Stimulated activated CD4-positive, alpha-beta T cell treated with anti-CD3 and anti-CD28 coated beads, Interleukin-4, amount 100 ng/mL, for 48 hours (primary cell): ENCODE measurements at places on chromosomes 3 and 15.

DNA sequence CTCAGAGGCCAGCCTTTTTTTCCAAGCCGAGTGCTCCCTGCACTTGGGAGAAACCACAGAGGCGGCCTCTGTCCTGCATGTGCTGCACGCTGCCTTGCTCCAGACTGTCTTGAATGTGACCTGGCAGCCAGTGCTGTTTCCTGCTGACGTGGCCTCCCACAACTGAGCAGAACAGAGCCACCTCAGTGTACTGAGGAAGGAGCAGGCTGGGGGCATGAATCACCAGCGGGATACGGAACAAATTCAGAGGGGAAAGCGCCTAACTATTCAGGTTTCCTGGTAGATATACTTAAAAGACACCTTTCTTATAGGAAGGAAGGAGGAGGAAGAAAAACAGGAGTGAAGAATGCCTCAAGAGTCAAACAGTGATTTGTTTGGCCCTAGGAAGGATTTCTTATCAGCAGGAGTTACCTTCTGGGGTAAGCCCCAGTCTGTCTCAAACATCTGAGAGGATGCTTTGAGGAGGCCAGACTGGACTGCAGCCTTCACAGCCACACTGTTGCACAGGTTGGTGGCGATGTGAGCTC is 114.0 kb downstream of the FNDC3B start:
- peak; percentile 36 for DNase-seq

- DNase-seq = no peak
Measured at GRCh38 chr3:166864473-166865467, 515.3 kb downstream of the ZBBX start.

GRCh38 chr15:40630313-40630712 is 36.3 kb downstream of the KNL1 start:
- DNase-seq = no peak

GRCh38 chr3:50532062-50532705 is 28.8 kb upstream of the CACNA2D2 start:
- no peak for DNase-seq
